Body of pancreas (tissue), 4 donors: ENCODE measurements at places on chromosomes 3 and 15. TPM values are rescaled to one million over a fixed set of nuclear protein-coding genes. Genes with fewer than 3 reads are reported as not detected.

GRCh38 chr3:16893618-16894200, 9.0 kb downstream of the PLCL2 start:
- DNase-seq, result no peak

Gene ITGA11
- 0.99 TPM for total RNA-seq

DNA sequence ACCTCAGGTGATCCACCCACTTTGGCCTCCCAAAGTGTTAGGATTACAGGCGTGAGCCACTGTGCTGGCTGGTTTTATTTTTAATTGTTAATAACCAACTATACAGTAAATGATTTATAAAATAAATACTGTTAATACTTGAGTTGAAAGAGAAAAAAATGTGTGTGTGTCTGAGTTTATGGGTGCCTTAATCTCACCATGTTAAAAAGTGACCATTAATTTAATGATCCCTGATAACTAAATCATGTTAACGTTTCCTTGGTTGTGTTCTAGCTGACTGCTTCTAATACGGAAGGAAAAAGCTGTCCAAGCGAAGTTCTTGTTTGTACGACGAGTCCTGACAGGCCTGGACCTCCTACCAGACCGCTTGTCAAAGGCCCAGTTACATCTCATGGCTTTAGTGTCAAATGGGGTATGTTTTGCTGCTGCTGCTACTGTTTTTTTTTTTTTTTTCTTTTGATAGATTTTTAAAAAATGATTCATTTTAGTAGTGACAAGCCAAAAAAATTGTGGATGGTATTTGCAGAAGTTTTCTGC, 113.5 kb downstream of the GHSR start:
- no peak for DNase-seq

DNA sequence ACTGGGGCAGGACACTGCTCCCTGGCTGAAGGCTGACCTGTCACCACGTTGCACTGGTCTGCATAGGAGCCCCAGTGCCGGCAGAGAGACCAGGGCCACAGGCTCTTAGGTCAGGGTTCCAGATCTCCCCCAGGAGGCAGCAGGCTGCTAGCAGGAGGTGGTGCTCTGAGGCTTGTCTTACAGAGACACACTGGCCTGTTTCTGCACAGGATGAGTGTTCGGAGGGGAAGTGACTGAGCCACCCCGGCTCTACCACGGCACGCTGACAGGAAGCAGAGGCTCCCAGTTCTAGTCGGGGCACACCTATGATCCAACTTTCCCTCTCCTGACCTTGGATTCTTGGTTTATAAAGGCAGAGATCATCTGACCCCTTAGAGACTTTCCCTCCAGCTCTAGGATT, 8.6 kb downstream of the FBXL22 start:
- no peak for DNase-seq

GRCh38 chr15:28900892-28901586, 15.3 kb downstream of the APBA2 start:
- no peak for DNase-seq

DNA sequence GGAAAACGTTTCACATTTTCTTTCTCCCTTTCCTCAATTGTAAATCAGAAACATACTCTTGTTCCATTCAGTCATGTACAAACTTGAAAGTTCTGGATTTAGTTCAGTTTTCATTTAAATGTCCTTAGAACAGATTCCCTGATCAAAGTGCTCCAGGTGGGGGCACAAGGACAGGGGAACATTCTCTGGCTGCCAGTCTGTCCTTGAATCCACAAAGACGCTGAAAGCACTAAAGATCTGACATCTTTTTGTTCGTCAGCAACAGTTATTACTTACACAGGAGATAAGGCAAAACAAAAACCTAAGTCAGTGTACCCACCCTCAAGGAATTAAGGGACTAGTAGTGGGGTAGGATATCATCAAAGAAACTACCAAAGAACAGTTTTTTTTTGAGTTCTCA, 139.2 kb downstream of the GHSR start:
- DNase-seq, result no peak

Gene FGD5
- 4.9 TPM for total RNA-seq

GRCh38 chr15:92091155-92091734, 237.7 kb downstream of the SLCO3A1 start:
- DNase-seq, result peak; percentile 62
